ENCODE measurements at places on chromosomes 13 and 19. TPM values are rescaled to one million over a fixed set of nuclear protein-coding genes. Genes with fewer than 3 reads are reported as not detected.

DNA sequence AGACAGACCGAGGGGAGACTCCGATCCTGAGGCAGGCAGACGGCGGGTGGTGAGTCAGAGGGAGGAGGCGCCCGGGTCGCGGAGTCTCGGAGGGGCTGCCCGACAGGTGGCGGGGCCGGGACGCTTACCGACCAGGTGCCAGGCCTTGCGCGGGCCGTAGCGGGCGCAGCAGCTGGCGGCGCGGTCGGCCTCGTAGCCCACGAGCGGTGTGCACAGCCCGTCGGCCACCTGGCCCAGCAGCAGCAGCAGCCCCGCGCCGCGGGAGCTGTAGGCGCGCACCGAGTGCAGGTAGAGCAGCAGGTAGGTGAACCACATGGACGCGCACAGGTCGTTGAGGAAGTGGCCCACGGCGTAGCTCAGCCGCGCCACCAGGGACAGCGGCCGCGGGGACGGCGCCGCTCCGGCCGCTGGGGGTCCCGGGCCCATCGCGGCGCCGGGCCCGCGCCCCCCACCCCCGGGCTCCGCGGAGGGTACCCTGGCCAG, 367 bp downstream of the MFSD12 start:
- H3K4me3 ChIP-seq, result peak overlapping the region; percentile 87
- H3K4me1 ChIP-seq, result peaks cover 20% of the 10 kb centered on the region
- no peaks in the 10 kb centered on the region for H3K36me3 ChIP-seq

- no peak overlapping the region for H3K27ac ChIP-seq
- no peak overlapping the region for H3K4me3 ChIP-seq
- H3K36me3 ChIP-seq, result no peaks in the 10 kb centered on the region
- H3K27me3 ChIP-seq, result no peaks in the 10 kb centered on the region
Observed at GRCh38 chr13:50645092-50645491, 198.4 kb downstream of the DLEU7 start.

DNA sequence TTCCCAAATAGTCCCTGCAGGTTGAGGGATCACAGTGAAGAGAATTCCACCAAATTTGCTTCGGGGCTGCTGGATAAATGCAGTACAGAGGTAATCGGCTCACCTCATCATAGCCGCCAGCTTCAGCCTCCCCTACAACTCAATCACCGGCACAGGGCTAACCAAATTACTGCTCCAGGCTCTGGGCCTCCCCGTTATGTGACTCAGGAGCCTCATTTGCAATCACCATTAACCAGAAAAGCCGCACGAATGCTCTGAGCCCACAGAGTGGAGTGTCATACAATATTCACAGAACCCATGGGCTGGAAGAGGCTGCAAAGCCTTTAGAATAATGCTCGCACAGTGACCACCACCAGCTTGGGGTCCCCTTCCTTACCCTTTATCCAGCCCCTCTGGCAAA, 4.9 kb downstream of the SIAH3 start:
- DNase-seq, result no peak
- H3K4me1 ChIP-seq, result peaks cover 16% of the 10 kb centered on the region
- no peak overlapping the region for H3K4me3 ChIP-seq

GRCh38 chr19:12773571-12773970, 1.8 kb downstream of the HOOK2 start:
- no peak overlapping the region for H3K4me3 ChIP-seq
- no peaks in the 10 kb centered on the region for H3K36me3 ChIP-seq
- H3K27me3 ChIP-seq, result no peaks in the 10 kb centered on the region

DNA sequence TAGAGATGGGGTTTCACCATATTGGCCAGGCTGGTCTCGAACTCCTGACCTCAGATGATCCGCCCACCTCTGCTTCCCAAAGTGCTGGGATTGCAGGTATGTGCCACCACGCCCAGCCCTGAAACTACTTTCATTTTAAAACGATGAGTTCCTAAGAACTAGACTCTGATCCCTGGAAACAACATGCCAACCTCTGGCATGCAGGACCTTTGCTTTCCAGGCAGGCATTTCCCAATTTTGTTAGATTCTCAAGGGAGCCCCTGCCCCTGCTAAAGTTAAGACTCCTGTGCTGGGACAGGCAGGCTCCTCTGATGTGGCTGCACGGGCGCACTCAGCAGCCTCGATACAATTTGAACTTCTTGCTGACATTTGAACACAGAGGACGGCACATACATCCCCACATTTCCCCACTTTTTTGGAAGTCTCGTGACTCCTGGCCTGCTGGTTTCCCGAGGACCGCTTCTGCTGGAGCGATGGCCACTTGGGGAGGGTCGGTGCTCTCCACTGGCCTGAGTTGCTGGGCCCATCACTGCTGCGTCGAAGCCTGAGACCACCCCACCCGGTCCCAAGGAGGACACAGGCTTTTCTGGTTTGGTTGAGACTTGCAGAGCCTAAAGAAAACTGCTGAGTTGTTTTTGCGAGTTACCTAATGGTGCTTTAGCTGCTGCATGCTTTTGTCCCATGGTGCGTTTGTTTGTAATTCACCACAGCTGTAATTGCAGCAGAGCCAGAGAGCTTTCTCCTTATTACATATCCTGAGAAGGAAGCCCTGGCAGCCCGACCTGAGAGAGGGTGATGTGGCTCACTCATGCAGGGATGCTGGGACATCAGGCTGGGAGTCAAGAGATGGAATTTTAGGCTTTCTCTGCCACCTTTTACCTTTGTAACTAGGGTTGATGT, 8.2 kb downstream of the ATP11A start:
- no peak for DNase-seq
- H3K4me1 ChIP-seq, result peaks cover 23% of the 10 kb centered on the region
- no peaks in the 10 kb centered on the region for H3K36me3 ChIP-seq
- H3K27ac ChIP-seq, result no peak overlapping the region

DNA sequence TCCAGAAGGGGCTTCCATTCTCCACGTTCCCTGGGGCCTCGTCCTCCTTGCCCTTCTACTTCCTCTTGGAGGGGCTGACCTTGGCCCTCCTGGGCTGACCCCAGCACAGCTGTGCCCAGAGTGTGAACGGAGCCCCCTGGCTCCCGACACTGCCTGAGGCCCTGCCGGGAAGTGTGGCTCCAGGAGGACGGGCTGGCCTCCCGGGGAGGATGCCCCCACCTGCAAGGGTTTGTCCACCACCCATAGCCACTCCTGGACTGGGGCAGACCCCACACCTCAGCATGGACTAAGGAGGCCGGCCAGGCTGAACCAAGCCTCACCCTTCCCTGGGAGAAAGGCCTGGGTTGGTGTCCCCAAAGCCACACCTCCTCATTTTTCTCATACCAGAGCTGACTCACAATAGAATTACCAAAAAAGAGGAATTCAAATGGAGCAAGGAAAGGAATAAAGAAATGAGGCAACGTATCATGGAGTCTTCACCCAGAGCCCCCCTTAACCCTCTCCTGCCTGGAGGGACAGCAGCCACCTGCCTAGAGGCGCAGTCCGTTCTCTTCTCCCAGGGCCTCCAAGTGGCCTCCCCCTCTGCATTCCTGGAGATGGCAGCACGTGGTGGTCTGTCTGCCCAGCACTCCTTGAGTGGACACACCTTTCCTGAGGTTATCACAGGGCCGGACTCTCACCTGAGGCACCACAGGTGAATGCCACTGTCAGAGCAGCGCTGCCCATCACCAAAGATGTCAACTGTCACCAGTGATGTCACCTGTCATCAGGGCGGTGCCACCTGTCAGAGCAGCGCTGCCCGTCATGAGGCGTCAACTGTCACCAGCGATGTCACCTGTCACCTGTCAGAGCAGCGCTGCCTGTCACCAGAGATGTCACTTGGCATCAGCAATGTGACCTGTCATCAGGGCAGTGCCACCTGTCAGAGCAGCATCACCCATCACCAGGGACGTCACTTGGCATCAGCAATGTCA, 3.1 kb upstream of the C13orf46 start:
- no peak for DNase-seq
- H3K27me3 ChIP-seq, result no peaks in the 10 kb centered on the region
- H3K4me1 ChIP-seq, result peaks cover 8% of the 10 kb centered on the region
- H3K36me3 ChIP-seq, result no peaks in the 10 kb centered on the region
- no peak overlapping the region for H3K27ac ChIP-seq

GRCh38 chr13:113069861-113070805, 35.5 kb upstream of the F7 start:
- no peak overlapping the region for H3K27ac ChIP-seq
- no peaks in the 10 kb centered on the region for H3K27me3 ChIP-seq
- H3K4me1 ChIP-seq, result no peaks in the 10 kb centered on the region
- no peak overlapping the region for H3K4me3 ChIP-seq
- no peaks in the 10 kb centered on the region for H3K36me3 ChIP-seq

DNA sequence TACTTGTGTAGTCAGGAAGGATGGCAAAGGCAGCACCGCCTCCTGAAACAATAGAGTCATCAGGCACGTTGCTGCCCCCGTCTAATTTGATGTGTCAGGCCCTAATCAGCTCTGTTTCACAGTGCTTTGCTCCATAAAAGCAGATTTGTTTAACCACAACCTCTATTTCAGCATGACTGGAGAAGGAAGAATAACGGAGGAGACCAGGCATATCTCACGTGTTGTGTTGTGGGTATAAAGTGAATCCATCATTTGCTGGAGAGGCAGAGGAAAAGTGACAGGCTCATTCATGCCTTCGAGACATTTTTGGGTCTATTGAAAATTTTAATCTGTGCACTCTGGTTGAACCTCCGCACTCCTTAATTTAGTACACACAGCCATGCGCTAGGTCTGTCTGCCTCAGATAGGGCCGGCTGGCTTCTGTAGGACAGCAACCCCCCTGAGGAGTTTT, 940.4 kb upstream of the SLC10A2 start:
- no peak for DNase-seq
- no peak overlapping the region for H3K27ac ChIP-seq
- H3K4me3 ChIP-seq, result no peak overlapping the region
- no peaks in the 10 kb centered on the region for H3K36me3 ChIP-seq
- H3K4me1 ChIP-seq, result no peaks in the 10 kb centered on the region

- H3K27me3 ChIP-seq, result no peaks in the 10 kb centered on the region
- H3K4me1 ChIP-seq, result no peaks in the 10 kb centered on the region
- H3K36me3 ChIP-seq, result peaks cover 23% of the 10 kb centered on the region
- DNase-seq, result no peak
- H3K4me3 ChIP-seq, result no peak overlapping the region
Observed at GRCh38 chr19:17739121-17739875, 12.0 kb upstream of the FCHO1 start.

Gene TMEM150B
- total RNA-seq, result 0.40 TPM

Gene ZNF227
- total RNA-seq, result 17.7 TPM

Gene KRTDAP
- not detected for total RNA-seq

All from gastrocnemius medialis (tissue), 4 donors.